Stimulated activated CD4-positive, alpha-beta T cell treated with anti-CD3 and anti-CD28 coated beads, Interleukin-12 subunit alpha, Interleukin-12 subunit beta, amount 100 ng/mL, for 48 hours (primary cell): ENCODE measurements at places on chromosomes 16 and 17.

DNA sequence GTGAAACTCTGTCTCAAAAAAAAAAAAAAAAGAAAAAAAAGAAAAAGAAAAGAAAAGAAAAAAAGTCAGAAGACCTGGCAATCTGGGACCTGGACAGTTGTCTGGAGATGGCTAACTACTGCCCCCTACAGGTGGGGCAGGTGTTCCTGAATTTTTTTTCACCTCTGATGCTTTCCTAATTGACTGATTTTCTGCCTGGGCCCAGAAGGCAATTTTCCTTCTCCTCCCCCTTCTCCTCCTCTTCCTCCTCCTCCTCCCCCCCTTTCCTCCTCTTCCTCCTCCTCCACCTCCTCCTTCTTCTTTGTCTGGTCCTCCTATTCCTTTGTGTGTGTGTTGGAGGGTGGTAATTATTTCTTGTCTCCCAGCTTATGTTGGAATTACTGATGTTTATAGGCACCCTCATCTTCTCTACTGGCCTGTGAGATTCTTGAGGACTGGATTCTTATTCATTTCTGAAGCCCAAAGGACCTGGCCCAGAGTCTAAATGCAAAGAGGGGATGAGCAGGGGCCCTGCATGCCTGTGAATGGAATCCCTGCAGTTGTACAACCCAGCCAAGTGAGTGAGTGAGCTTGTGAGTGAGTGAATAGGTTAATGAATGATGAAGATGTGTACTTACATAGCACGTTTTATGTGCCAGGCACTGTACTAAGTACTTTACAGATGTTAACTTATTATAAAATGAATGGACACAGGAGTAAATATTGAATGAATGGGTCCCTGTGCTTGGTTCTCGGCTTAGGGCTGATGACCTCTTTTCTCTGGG, 26.9 kb downstream of the IRX5 start:
- no peak for DNase-seq

DNA sequence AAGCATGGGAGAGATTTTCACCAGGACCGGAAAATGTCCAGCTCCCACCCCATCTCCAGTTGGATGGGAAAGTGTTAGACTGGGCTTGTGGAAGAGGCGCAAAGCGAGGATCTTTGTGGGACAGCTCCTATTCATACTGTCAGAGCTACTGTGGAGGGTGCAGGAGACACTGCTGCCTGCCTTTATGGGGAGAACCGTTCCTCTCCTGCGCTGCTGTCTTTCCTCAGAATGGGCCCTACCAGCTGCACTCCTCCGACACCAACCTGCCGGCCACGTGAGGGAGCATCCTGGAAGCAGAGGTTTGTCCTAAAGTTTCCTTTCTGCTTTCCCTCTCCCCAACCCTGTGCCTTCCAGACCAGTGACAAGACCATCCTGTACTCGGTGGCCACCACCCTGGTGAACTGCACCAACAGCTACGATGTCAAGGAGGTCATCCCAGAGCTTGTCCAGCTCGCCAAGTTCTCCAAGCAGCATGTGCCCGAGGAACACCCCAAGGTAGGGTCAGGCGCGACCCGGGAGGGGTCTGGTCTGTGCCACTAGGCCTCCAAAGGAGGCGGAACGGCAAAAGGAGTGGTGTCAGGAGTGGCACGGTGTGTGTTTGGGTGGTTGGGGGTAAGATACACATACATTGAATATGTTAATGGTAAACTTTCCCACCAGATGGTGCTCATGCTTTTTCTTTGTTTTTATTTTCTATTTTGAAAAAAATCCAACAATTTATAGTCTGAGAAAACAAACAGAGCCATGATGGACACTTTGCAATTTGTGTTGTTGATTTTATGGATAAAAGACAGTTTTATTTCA, 23.0 kb downstream of the SLC35G3 start:
- DNase-seq, result no peak

GRCh38 chr17:61248399-61248798, 151.2 kb upstream of the TBX2 start:
- DNase-seq, result no peak

- no peak for DNase-seq
These were observed 466.3 kb downstream of the SOX9 start for GRCh38 chr17:72587156-72587555.

DNA sequence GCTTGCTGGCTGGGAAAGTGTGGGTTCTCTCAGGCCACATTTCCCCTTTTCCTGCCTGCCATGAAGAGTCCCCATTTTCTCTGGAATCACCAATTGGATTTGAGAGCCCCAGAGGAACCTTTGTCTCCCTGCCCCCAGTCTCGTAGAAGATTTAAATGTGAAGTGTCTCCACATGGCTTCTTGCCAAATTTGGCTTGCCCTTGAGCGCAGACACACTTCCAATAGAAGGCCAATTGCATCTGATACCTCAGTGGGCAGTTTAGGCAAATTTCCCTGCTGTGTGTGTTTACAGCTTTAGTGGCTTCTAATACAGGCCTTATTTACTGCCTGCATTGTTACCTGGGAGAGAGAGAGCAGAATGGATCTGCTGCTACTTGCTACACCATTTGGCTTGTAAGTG, 29.7 kb downstream of the CDK5R1 start:
- DNase-seq, result no peak

DNA sequence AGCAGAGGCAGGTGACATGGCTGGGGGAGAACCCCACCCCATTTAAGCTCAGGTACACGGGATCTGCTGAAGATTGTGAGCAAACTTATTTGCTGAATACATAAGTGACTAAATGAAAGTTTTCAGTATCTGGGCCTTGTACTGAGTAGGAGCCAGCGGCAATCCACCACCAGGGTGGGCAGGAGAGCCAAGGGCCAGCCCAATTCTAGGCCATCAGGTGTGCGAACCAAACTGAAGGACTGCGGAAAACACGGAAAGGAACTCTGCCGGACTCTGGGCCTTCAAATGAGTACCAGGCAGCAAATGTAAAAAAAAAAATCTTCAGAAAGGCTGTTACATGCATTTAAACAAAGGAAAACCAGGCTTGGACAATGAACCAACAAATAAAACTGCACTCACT, 19.7 kb downstream of the ARHGAP17 start:
- no peak for DNase-seq

- DNase-seq, result no peak
These were observed 15.8 kb downstream of the PLCD3 start for GRCh38 chr17:45116434-45117016.

DNA sequence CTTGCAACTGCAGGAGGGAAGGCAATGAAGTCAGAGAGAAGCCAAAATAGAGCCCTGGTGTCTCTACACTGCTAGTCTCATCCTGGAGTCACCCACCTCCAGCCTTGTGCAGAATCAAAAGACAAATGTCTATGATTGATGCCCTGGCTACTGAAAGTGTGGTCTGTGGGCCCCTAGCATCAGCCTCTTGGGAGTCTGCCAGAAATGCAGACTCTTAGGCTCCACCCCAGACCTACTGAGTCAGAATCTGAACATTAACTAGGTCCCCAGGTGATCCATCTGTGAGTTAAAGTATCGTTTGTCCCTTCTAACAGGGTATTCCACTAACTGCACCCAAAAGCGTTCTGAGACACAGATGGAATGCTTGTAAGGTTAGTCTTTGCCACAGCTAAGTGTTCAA, 21.2 kb downstream of the EARS2 start:
- no peak for DNase-seq

GRCh38 chr17:59510611-59511010, 54.8 kb upstream of the DHX40 start:
- no peak for DNase-seq

GRCh38 chr17:75346906-75347305, 57.7 kb upstream of the SLC25A19 start:
- DNase-seq, result no peak

DNA sequence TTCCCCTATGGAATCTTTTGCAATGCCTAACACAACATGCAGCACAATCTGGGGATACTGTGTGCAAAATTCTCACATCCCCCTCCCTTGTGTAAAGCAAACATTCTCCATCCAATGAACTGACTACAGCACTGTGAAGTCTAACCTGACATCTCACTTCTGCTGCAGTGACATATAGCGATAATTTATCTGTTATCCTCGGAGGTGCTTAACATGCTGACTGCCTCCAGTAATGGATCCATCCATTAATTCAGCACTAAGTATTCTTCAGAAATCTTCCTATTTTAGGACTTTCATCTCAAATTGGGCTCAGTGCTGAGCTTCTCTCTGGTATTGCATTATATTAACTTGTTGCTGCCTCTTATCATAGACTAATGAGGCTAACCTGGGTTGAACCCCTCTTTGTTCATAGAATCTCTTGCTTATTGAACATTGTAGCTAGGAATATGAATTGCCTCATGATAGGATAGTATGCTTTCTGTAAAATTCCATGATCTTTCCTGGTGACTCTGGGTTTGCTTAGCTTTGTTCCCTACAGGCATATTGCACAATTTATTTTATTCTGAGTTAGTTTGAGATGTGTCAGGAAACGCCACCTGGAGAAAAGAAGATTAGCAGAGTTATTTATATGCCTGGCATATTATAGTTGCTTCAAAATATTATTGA, 187.9 kb downstream of the CNTNAP4 start:
- DNase-seq, result no peak

DNA sequence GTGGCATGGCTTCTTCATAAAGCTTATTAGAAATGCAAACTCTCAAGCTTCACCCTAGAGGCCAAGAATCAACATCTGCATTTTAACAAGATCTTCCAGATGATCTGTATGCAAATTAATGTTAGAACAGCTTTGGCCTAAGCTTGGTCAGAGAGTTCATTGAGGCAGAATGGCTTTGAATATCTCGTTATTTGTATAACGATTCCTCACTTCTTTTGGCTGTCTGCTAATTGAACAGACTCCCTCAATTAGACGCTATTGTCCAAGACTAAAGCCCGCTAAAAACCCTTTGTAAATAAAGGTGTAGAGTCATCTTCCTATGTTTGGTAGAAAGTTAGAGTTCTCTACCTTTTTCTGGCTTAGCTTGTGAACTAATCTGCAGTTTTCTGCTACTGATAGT, 1453.7 kb downstream of the CDH8 start:
- no peak for DNase-seq

- DNase-seq, result no peak
These were observed 410.9 kb downstream of the SOX9 start for GRCh38 chr17:72531729-72532128.

DNA sequence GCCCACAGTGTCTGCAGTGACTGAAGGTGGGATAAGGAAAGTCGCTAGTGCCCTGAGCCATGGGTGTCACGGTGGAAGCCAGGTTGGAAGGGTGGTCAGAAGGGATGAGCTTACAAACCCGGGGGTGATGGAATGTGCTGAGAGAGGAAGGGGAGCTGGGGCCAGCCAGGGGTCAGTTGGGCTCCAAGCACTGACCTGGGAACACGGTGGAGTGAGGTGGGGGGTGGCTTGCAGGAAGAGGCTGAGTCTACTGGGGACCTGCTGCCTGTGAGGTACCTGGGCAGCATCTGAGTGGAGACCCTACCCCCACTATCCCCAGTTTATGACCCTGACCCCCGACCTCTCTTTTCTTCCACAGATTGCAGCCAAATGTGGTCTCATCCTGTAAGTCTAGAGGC, 3.1 kb downstream of the TMEM92 start:
- no peak for DNase-seq
